ENCODE measurements at places on chromosomes 7 and 10. TPM values are rescaled to one million over a fixed set of nuclear protein-coding genes. Genes with fewer than 3 reads are reported as not detected.

GRCh38 chr10:112295853-112296830, 12.9 kb downstream of the TECTB start:
- no peak for DNase-seq

DNA sequence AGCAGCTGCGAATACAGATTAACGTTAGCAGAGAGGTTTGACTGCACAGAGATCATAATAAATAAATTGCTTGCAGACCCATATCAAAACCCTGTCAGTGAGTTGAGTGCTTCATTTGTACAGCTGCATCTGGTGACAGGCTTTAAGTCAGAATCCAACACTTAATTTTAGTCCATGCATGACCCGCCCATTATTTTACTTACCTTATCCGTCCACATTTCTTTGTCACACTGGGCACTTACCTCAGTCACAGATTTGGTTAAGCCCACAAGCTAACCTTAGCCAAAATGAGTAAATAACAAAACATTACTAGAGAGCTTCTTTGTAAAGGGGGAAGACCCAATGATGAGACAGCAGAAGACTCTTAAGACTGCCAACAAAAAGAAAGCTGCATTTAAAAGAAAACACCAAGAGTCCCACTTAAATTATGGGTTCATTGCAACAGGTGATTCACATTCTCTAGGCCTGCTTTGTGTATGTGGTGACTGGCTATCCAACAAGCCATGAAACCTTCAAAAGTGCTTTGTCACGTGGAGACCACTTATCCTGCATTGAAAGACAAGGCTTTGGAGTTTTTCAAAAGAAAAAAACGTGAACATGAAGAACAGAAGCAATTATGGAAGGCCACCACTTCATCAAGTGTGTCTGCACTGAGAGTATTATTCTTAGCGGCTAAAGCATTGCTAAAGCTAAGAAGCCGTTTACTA, 32.2 kb downstream of the PHTF2 start:
- DNase-seq: no peak

GRCh38 chr7:28168393-28169158, 12.0 kb downstream of the JAZF1 start:
- no peak for DNase-seq

DNA sequence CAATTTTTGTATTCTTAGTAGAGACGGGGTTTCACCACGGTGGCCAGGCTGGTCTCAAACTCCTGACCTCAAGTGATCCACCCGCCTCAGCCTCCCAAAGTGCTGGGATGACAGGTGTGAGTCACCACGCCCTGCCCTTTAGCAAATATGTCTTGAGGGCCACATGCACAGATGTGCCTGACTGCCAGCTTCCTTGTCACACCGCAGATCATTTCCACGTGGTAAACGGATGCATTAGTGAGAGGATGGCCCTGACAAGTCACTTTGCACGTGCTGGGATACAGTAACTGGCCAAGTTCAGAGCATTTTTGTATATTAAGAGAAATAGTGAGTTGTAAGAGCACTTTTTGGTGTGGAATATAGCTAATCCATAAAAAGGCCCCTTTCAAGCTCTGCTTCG, 44.3 kb upstream of the FAM180A start:
- no peak for DNase-seq

Gene CNOT4
- 10.0 TPM for polyA plus RNA-seq

DNA sequence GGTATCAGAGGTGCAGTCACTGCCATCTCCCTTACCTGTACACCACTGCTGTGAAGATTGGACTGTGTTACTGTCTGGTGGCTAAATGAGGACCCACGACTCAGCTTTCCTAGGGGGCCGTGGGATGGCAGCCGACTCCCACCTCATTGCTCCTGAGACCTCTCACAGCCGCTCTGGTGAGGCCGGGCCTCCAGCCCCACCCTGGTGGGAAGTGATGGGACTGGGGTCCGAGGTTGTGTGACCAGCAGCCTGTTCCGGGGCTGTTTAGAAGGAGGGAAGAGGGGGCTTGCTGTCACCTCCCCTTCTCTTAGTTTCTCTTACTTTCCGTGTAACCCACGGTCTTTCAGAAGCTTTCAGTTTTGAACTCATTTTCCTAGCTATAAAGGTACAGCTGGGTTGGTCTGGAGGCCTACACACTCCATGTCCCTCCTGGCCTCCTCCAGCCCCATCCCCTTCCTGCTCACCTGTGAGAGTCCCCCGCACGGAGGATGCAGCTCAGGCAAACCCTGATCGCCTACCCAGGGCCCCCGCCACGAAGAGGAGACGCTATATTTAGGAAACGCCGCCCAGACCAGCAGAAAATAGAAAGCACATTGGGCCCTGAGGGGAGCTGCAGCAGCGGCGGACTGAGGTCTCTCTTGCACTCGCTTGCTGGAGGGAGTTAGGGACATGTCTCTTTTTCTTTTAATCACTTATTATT, 4.6 kb downstream of the EMX2 start:
- no peak for DNase-seq

Gene ITGB8
- polyA plus RNA-seq: 0.39 TPM

GRCh38 chr7:127865466-127865865, 165.8 kb downstream of the LRRC4 start:
- peak; percentile 13 for DNase-seq

DNA sequence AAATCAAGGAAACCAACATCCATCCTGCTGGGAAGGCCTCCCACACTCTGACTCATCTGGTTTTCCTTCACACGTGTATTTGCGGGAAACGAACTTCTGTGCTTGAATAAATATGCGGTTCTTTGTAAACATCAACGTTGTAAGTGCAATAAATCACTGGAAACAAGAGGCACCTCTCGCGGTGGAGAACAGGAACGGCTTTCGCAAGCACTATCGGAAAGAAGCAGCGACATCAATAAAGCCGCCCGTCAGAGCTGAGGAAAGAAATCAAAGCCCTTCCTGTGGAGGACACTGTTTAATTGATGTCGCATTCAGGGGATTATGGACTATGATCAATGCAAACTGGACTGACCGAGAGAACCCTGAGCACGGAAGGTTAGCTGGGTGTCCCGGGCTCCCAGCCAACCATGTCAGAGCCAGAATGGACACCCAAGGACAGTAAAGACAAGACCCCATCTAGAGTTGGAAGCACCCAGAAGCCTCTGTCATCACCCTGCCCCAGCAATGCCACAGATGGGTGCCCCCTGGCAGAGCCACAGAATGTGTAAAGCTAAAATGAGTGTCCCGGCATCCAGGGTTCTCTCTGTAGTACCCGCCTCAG, 37.6 kb downstream of the OAT start:
- DNase-seq: no peak

DNA sequence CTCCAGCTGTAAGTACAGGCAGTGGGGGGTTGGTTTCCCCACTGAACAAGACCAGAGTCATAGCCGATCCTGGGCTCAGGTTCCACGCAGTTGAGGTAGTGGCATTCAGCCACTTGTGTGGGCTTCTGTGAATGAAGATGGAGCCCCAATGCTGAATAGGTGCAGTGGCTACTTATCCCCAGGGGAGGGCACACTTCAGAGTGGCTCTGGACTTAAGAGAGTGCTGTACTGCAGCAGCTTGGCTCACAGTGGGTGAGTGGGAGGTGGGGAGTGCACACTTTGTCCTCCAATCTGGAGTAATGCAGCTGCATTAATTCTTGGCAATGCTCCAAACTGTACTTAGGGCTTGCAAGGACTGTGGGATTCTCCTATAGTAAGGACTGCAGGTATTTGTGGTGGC, 81.9 kb downstream of the BUB3 start:
- DNase-seq: no peak

DNA sequence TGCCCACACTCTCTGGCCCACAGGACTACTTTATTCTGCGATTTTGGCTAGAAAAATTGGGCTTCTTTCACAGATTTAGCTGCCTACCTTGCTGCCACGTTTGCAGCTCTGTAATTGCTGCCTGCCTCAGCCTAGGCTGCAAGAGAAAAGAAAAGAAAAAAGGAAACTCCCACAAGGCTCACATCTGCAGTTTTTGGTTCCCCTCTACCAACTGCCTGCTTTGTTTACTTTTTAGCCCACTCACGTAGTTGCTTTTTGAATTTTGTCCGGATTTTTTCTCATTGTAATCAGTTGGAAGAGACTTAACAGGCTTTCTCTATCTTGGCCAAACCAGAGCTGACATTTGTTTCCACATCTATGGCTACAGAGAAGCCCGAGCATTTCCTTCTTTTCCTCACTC, 24.3 kb downstream of the SUN3 start:
- DNase-seq: no peak

- DNase-seq: no peak
These were observed 174.6 kb downstream of the AUTS2 start for GRCh38 chr7:69772718-69773436.

Gene ZNF804B
- polyA plus RNA-seq: not detected

Data from A549 (cell line).